Retinal pigment epithelial cell (primary cell): ENCODE measurements at places on chromosomes 7 and 10.

GRCh38 chr7:112881-113280 lies 79.5 kb upstream of the FAM20C start:
- no peak for DNase-seq

DNA sequence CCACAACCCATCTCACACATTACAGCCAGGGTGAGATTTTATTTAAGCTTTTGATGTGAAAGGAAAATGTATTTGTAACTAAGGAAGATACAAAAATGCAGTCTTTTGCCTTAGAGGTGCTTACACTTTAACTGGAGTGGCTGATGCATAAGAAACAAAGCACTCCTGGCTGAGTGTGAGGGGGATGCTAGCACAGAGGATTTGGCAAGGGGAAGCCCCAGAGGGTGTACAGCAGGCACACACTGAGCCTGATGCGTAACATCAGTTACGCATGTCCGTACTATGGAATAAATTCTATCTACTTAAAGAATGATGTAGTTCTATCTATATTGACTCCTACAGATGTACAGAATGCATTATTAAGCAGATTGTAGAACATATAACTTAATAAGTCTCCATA lies 17.8 kb downstream of the GIMAP8 start:
- no peak for DNase-seq

- no peak for DNase-seq
These were observed 1.9 kb upstream of the STX1A start for GRCh38 chr7:73721377-73721817.

DNA sequence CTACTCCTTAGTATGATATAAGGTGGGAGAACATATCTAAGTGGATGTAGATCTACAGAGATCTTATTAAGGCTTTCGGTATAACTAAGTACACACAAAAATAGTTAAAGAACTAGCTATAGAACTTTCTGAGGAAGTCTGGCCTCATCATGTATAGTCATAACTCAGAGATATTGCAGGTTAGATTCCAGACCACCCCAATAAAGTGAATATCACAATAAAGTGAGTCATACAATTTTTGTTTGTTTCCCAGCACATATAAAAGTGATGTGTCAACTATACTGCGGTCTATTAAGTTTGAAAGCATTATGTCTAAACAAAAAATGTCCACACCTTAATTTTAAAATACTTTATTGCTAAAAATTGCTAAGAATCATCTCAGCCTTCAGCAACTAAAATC lies 24.7 kb upstream of the SEMA3A start:
- DNase-seq, result no peak

- DNase-seq, result no peak
These were observed 87.3 kb upstream of the PLXDC2 start for GRCh38 chr10:19728964-19729363.

DNA sequence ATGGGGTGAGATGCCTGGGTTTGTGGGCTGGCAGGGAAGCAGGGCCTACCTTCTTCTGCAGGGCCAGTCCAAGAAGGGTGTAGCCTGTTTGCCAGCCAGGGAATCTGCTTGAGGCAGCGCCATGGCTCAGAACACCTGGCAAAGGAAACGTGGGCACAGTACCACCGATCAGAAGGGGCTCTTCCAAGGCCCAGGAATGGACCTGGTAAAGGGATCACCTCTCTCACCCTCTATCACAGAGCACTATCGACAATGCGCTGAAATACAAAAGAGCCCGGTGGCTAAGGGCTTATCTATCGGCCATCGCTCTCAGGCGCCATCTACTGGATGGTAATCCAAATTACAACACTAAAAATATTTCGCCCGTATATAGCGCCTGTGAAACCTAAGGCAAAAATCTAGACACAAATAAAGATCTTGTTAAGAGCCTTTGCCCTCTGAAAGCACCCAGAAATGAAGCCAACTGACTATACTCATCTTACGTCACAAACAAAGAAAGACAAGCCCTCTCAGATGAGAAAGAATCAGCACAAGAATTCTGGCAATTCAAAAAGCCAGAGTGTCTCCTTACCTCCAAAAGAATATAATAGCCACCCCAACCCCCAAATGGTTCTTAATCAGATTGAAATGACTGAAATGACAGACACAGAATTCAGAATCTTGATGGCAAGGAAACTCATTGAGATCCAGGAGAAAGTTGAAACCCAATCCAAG lies 217.8 kb upstream of the HPS1 start:
- DNase-seq, result no peak

DNA sequence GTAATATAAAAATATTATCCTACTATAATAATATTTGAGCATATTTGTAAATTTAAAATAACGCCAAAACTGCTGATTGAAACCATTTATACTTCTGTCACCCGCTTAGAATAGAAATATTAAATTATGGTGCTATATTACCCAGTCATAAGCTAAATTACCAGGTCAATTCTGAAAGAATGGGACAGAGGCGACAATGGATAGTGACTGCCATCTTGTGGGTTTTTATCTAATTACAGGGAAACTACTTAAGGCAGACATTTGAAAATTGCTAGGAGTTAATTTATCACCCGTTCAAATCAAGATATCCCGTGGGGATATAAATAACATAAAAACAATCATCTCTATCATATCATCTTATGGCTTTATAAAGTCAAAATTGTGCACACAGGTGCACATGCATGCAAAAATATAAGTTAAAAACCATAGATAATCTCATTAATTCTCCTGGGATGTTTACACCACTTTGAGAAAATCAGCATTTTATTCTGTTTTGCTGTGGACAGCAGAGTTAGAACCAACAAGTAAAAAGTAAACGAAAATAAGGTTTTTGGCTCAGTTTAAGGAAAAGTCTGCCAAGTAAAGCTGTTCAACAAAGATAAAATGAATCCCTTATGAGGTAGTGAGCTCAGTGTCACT lies 41.3 kb upstream of the HPSE2 start:
- DNase-seq, result no peak

DNA sequence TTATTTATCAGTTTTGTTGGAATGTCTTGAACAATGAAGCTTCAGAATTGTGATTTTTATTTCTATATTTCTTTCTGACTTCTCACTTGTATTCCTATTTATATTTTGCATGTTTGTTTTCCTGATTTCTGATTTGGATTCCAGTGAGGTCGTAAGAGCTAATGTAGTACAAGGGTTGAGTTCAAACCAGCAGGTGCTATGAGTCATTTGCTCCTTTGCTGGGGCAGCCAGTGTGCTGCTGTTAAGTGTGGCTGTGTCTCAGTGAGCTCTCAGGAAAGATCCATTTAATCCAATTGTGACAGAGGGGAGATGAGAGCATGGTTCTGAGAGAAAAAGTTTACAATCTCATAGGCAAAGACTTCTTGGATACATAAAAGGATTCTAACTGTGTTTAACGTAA lies 48.6 kb downstream of the MCU start:
- peak; percentile 62 for DNase-seq

DNA sequence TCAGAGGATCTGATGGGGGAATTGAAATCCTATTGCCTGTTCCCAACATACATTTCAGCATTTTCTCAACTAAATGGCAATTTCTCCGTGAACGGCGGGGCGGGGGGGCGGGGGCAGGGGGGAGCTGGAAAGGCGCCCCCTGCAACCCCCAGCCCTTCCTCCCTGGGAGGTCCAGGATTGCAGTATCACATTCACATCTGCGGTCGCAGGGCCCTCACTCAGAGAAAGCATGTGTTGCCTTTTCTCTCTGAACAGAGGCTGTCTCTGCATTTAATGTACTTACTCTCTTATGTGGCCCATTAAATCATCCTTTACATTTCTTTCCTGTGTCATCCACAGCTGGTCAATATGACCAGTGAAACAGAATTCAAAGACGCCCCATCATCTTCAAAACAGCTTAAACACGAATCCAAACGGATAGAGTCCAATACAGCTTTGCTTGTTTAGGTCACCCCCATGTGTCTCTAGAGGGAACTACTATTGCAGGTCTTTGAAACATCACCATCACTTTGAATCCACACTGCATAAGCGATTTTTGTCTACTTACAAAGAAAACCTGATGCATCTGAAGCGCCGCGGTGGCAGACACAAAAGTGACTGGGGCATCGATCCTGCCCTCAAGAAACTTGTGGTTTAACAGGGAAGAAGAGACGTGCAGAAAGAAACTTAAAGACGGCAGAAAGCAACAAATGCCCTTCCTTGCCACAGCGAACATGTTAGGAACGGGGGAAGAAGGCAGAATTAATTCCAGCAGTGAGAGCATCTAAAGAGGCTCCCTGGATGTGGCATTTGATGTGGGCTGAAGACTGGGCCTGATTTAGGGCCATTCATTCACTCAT lies 17.0 kb upstream of the ECHDC3 start:
- peak; percentile 22 for DNase-seq
